CD4-positive, alpha-beta memory T cell (primary cell): ENCODE measurements at places on chromosomes 2 and 18. TPM values are rescaled to one million over a fixed set of nuclear protein-coding genes. Genes with fewer than 3 reads are reported as not detected.
A peak's percentile ranks its signal among the peaks of the same experiment; 100 is the strongest.

DNA sequence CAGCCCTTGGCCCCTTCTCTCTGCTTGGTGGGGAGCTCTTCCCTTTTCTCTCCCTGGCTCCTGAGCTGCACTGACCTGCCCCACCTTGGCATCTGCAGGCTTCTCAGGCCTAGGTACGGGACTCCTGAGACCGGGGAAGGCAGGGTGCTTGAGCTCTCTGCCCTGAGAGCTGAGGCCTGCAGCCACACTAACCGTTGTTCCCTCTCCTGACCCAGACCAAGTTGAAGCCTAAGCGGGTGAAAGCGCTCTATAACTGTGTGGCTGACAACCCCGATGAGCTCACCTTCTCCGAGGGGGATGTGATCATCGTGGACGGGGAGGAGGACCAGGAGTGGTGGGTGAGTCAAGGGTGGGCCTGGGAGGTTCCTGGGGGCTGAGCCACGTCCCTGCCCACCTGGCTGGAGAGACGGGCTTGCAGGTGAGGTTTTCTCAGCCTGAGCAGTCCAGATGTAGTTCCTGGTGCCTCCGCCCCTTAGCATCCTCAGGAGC lies 22.2 kb downstream of the ITGB1BP1 start:
- no peak overlapping the region for H3K27ac ChIP-seq
- no peaks in the 10 kb centered on the region for H3K4me1 ChIP-seq
- DNase-seq: no peak
- no peak overlapping the region for H3K4me3 ChIP-seq
- no peaks in the 10 kb centered on the region for H3K36me3 ChIP-seq

- DNase-seq: no peak
- no peak overlapping the region for H3K27ac ChIP-seq
- H3K36me3 ChIP-seq: no peaks in the 10 kb centered on the region
- H3K4me3 ChIP-seq: no peak overlapping the region
- H3K27me3 ChIP-seq: no peaks in the 10 kb centered on the region
These were observed 13.0 kb downstream of the XDH start for GRCh38 chr2:31401580-31401979.

- no peak overlapping the region for H3K4me3 ChIP-seq
- DNase-seq: no peak
- no peak overlapping the region for H3K27ac ChIP-seq
- no peaks in the 10 kb centered on the region for H3K36me3 ChIP-seq
- no peaks in the 10 kb centered on the region for H3K4me1 ChIP-seq
These were observed 61.0 kb downstream of the TMEM163 start for GRCh38 chr2:134657650-134658250.

DNA sequence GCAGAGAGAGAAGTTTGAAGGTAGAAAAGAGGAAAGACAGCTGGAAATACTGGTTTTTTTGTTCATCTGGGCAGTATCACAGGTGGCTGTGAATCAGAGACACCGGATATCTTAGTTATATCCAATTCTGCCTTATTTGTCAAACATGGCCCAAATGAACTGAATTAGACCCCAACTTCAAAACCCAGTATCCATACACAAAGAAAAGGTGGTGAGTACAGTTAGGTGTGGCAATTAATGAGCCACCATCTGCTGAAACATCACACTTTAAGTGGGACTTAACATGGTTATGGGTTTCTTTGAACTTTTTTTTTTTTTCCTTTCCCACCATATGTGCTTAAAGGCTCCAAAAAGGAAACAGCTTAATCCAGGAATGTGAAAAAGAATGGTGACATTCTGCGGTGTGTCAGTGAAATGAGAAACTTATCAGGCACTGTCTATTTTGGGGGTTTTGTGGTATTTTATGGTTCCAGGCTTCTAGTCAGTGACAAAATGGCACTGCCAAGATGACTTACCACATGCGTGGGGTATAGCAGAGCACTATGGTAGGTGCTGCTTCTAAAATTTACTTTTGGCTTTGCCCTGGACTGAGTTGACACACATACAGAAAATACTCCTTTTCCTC lies 5.0 kb upstream of the TMEM178A start:
- no peak overlapping the region for H3K4me3 ChIP-seq
- DNase-seq: no peak
- no peaks in the 10 kb centered on the region for H3K27me3 ChIP-seq

GRCh38 chr2:15253835-15254286 lies 307.3 kb downstream of the NBAS start:
- H3K27me3 ChIP-seq: no peaks in the 10 kb centered on the region
- H3K4me1 ChIP-seq: no peaks in the 10 kb centered on the region
- DNase-seq: no peak
- H3K27ac ChIP-seq: no peak overlapping the region

GRCh38 chr2:69652206-69652605 lies 8.7 kb upstream of the AAK1 start:
- H3K4me3 ChIP-seq: no peak overlapping the region
- peaks cover 56% of the 10 kb centered on the region for H3K4me1 ChIP-seq
- H3K36me3 ChIP-seq: no peaks in the 10 kb centered on the region
- no peak overlapping the region for H3K27ac ChIP-seq

DNA sequence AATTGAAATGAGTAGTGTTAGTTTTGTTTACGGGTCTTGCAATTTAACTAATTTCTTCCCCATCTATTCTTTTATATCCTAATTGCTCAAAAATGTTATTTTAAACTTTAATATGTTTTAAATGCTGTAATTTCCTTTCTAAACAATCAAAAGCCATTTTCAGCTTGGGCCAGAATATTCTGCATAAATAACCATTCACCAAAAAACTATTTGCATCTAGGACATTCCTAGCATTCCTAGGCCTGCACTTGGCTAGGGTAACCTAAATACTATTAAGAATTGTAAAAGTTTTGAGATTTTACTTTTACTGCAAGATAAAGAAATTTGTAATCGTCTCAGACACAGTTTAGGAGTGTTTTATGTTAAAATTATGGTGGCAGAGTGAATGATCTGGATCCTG lies 7.8 kb upstream of the ETAA1 start:
- no peaks in the 10 kb centered on the region for H3K4me1 ChIP-seq
- no peak overlapping the region for H3K27ac ChIP-seq
- no peaks in the 10 kb centered on the region for H3K27me3 ChIP-seq
- H3K4me3 ChIP-seq: no peak overlapping the region
- no peak for DNase-seq
- no peaks in the 10 kb centered on the region for H3K36me3 ChIP-seq

DNA sequence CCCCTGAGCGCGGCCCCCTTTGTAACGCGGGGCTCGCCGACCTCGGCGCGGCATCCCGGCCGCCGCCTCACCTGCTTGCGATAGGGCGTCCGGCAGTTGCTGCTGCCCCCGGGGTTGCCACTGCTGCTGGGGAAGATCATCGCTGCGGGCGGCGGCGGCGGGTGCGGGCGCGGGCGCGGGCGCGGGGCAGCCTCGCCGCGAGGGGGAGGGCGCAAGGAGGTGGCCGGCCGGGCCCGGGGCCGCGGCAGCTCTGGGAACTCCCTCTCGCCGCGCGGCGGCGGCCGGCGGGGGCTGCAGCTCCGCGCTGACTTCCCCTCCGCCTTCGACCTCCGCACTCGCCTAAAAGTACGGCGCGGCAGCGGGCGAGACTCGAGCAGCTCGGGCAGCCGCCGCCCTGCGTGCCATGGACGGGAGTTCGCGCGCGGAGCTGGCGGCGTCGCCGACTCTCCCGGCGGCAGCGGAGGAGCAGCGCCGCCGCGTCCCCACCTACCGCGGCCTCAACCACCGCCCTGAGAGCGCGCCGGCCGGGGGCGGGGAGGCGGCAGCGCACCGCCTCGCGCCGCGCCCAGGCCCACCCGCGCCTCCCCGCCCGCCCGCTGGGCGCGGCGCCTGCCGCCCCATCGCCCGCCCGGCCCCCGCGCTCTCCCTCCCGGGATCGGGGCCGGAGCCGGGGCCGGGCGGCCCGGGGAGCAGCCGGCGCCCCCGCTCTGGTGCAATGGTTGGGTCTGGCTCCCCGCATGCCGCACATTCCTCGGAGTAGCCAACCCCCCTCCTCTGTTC lies 86.0 kb downstream of the RBMS1 start:
- H3K36me3 ChIP-seq: no peaks in the 10 kb centered on the region
- DNase-seq: peak; percentile 73
- peak overlapping the region; percentile 73 for H3K27ac ChIP-seq
- H3K4me1 ChIP-seq: peaks cover 82% of the 10 kb centered on the region

GRCh38 chr2:98946855-98947254 lies 10.8 kb upstream of the CRACDL start:
- no peak for DNase-seq
- H3K27me3 ChIP-seq: no peaks in the 10 kb centered on the region
- no peaks in the 10 kb centered on the region for H3K36me3 ChIP-seq
- no peak overlapping the region for H3K4me3 ChIP-seq
- no peaks in the 10 kb centered on the region for H3K4me1 ChIP-seq
- no peak overlapping the region for H3K27ac ChIP-seq

DNA sequence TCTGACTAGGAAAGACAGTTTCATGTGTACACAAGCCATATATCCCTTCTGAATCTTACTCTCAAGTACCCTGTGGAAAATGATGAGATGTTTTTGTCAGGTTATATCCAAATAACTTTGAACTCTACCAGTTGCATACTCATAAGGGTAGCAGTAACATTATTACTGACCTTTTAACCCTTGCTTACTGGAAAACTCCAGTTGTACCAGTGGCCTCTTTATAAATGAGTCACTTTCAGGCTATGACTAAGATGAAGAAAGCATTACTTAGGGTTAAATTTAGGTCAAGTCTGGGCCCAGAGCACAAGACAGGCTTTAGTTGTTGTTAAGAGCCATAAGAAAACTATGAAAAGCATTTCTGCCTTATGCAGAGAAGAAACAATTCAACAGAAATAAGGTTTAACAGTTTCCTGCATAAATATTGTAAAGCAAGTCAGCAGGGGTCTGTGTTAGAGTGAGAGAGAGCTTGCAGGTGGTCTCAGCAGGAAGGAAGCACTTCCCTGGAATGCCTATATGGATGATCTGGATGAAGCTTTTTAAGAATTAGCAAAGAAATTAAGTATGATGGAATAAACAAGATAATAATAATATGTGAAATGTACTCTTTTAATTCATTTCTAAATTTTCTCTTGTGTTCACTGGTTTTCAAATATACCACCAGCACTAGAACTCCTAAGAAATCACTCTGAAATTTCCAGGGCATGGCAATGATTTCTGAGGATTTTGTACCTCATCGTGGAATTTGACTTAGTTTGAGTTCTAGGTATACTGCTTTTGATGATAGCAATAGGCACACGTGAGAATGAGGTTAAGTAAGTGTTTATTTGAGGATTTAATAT lies 126.6 kb downstream of the UBE2E3 start:
- H3K4me3 ChIP-seq: no peak overlapping the region
- no peak overlapping the region for H3K27ac ChIP-seq
- DNase-seq: no peak
- H3K27me3 ChIP-seq: no peaks in the 10 kb centered on the region
- H3K36me3 ChIP-seq: no peaks in the 10 kb centered on the region

- H3K4me1 ChIP-seq: no peaks in the 10 kb centered on the region
- peak; percentile 18 for DNase-seq
- no peak overlapping the region for H3K4me3 ChIP-seq
- H3K27ac ChIP-seq: no peak overlapping the region
These were observed 208.8 kb downstream of the CCDC178 start for GRCh38 chr18:33231474-33232317.

GRCh38 chr2:223724861-223725260 lies 112.5 kb downstream of the AP1S3 start:
- no peaks in the 10 kb centered on the region for H3K4me1 ChIP-seq
- no peak overlapping the region for H3K27ac ChIP-seq
- no peak overlapping the region for H3K4me3 ChIP-seq
- no peaks in the 10 kb centered on the region for H3K27me3 ChIP-seq

GRCh38 chr2:95068256-95068655 lies 42.7 kb downstream of the MAL start:
- no peaks in the 10 kb centered on the region for H3K36me3 ChIP-seq
- no peaks in the 10 kb centered on the region for H3K27me3 ChIP-seq
- H3K27ac ChIP-seq: no peak overlapping the region
- H3K4me1 ChIP-seq: peaks cover 14% of the 10 kb centered on the region

- H3K27me3 ChIP-seq: no peaks in the 10 kb centered on the region
- no peak overlapping the region for H3K4me3 ChIP-seq
- no peak overlapping the region for H3K27ac ChIP-seq
- DNase-seq: no peak
- H3K4me1 ChIP-seq: no peaks in the 10 kb centered on the region
- H3K36me3 ChIP-seq: no peaks in the 10 kb centered on the region
These were observed 284.7 kb downstream of the LRRTM1 start for GRCh38 chr2:80019571-80020460.

DNA sequence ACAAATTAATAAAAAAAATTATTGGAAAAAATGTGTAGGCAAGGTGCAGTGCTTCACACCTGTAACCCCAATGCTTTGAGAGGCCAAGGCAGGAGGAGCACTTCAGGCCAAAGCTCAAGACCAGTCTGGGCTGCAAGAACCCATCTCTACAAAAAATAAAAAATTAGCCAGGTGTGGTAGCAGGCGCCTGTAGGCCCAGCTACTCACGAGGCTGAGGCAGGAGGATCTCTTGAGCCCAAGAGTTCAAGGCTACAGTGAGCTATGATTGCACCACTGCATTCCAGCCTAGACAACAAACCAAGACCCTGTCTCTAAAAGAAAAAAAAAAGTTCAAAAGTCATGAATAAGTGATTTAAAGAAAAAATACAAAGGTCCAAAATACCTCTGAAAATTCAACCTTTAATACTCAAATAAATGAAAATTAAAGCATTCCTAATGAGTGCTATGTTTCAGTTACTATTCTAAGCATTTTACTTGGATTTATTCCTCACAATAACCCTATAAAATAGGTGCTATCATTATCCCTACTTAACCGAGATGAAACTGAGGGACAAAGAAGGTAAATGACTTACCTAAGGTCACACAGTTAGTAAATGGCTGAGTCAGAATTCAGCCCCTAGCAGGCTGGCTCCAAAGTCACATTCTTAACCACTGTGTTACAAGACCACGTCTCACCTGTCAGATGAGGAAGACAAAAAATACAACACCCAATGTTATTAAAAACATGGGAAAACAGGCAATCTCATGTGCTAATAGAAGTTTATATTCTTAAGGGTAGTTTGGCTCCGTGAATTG lies 36.4 kb upstream of the PCBP1 start:
- no peak overlapping the region for H3K27ac ChIP-seq
- no peaks in the 10 kb centered on the region for H3K27me3 ChIP-seq
- peaks cover 31% of the 10 kb centered on the region for H3K36me3 ChIP-seq
- no peak for DNase-seq

- DNase-seq: no peak
- H3K27me3 ChIP-seq: no peaks in the 10 kb centered on the region
- H3K36me3 ChIP-seq: no peaks in the 10 kb centered on the region
These were observed 21.9 kb upstream of the RNF149 start for GRCh38 chr2:101330253-101330933.

Gene PLCD4
- 0.26 TPM for total RNA-seq

Gene IL36G
- total RNA-seq: not detected

Gene C2orf80
- not detected for total RNA-seq

Gene CCT7
- total RNA-seq: 187 TPM

Gene IL1F10
- not detected for total RNA-seq

Gene C2orf78
- not detected for total RNA-seq
